Smooth muscle cell of bladder (primary cell): ENCODE measurements at places on chromosomes 3 and 15. TPM values are rescaled to one million over a fixed set of nuclear protein-coding genes. Genes with fewer than 3 reads are reported as not detected.

The OIP5 gene
- total RNA-seq: 0.43 and 0.74 TPM in 2 replicates

The STX19 gene
- total RNA-seq: not detected in 2 replicates

The SLC15A2 gene
- 0.14 and 0.37 TPM in 2 replicates for total RNA-seq

The B3GNT5 gene
- 1.00 and 2.0 TPM in 2 replicates for total RNA-seq
